Spinal cord (tissue), 10 donors: ENCODE measurements at places on chromosomes 4 and X.

DNA sequence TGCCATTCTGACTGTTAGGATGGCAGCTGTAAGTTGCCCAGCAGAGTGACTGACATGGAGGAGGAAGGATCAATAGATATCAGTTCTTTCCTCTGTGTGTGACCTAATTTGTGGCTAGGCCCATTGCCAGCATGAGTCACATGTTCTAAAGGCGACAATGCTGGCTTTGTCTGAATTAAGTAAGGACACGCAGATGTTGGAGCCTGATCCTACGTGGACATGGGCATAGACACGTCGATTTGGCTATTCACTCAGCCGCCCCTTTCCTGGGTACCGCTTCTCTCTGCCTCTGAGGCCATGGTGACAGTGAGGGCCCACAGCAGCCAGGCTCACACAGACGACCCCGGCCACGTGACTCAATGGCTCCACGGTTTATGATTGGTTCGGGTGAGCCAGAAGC lies 16.3 kb downstream of the PROM1 start:
- no peak for DNase-seq

DNA sequence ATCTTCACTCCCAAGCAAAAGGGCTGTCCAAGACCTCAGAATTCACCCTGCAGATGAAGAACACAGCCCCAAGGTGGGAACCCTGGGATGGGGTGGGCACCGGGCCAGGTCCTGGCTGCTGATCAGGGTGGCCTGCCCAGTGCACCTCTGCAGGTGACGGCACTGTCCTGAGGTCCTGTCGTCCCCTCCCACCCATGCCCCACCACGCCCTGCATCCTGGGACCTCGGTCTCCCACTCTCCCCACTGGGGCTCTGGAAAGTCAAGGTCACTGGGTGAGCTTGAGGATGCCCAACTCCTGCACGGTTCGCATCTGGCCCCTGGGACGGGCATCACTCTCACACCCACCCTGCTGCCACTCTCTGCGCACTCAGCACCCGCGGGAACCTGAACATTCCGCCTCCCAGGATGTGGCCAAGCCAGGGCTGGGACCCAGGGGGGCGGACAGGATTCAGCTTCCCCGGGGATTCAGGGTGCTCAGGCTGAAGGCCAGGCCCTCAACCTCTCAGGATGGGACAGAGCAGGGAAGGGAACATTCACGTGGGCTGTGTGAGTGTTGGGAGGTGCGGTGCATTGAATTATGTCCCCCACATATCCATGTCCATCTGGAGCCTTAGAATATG lies 115.9 kb downstream of the CPZ start:
- DNase-seq = no peak

DNA sequence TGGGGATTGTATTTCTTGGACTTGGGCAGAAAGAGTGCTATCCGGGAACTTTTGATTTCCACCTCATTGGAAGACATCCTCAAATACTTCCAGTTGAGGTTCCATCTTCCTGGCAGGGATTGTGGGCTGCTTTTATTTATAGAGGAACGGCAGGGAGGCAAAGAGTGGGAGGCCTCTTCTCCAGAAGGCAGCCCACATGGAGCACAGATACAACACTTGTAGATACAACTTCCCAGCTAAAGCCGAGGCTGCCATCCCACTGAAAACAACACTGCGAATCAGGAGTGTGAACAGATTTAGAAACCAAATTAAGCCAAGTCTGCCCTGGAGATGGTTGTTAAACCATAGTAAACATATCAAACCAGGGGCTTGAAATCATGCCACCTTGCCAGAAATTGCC lies 212.8 kb upstream of the PPARGC1A start:
- no peak for DNase-seq

DNA sequence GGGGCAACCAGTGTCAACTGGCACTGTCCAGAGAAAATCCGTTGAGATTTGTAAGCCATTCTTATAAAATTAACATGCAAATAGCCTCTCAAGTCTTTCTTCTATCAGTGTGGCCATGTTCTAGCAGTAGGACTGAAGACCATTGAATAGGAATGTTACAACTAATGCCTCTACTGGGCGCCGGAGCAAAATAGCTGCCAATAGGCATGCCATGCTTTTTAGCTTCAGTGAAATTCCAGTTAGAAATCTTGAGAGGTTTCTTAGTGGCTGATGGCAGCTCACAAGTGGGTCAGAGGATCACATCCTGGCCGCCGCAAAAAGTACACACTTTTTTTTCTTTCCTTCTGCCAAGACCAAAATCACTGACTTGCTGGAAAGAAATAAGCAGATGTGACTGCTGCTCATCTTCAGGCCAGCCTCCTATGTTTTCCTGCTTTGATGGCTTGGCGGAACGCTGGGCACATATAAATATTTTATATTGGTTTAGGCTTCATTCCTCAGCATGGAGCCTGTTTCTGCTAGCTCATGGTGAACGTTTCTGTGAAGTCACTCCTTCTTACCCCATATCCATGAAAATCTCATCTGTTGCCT lies 293.1 kb downstream of the TENM3 start:
- peak; percentile 66 for DNase-seq

GRCh38 chr4:102543030-102543928 lies 42.1 kb downstream of the NFKB1 start:
- DNase-seq = no peak

- DNase-seq = peak; percentile 69
Measured at GRCh38 chrX:118495958-118496762, 545 bp downstream of the DOCK11 start.

GRCh38 chrX:70508296-70508911 lies 63.8 kb downstream of the DLG3 start:
- DNase-seq = no peak
